ENCODE measurements at places on chromosomes 3 and 15.

- no peak for DNase-seq
Measured at GRCh38 chr3:94076055-94076454, 13.2 kb downstream of the NSUN3 start.

GRCh38 chr15:100687582-100688141 lies 85.3 kb downstream of the ASB7 start:
- no peak for DNase-seq

DNA sequence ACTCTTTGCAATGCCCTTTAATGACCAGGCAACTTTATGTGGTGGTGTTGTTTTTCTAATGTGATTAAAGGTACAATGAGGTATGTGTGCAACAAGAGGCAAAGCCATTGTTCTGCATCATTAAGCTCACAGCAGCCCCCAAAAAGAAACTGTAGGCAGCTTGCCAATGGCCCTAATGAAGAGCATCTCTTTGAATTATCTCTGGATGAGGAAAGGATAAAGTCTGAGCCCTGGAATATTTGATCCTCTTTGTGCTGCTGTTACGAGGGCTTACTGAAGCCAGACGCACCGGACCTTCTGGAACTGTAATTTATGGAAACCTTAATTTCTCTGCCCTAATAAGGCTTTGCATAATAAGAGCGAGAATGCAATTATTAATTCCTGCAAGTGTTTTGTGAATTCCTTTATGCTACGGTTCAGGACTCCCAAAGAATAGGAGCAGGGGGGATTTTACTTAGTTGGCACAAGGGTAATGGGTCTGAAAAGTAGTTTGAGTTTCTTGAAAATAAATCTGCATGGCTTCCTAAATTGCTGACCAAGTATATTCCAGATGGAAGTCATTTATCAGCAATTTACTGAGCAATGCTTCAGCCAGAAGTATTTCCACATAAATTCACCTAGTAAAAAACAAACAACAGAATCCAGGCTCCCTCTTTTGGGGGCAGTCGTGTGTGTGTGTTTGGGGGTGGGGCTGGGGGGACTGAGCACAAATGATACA lies 193.4 kb downstream of the PDZRN3 start:
- no peak for DNase-seq

GRCh38 chr3:42736081-42736480 lies 33.5 kb upstream of the HHATL start:
- no peak for DNase-seq

DNA sequence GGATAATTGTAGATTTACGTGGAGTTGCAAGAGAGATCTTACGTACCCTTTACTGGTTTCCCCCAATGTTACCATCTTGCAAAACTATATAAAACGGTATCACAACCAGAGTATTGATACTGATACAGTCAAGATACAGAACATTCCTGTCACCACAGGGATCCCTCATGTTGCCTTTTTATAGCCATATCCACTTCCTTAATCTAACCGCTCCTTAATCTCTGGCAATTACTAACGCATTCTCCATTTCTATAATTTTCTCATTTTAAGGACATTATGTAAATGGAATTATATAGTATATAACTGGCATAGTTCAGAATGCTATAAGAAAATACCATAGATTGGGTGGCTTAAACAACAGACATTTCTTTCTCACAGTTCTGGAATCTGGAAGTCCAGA lies 61.1 kb downstream of the SEC22A start:
- DNase-seq, result no peak

DNA sequence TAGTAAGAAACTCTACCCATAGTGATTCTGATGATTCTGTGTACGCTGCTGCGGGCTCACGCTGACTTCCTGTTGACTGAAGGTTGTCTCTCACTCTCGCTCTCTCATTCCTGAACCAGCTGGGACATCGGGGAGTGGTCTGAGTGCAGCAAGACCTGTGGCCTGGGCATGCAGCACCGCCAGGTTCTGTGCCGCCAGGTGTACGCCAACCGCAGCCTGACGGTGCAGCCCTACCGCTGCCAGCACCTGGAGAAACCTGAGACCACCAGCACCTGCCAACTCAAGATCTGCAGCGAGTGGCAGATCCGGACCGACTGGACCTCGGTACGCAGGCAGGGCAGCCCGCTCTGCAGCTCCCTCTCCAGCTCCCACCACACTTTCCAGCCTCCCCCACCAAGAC lies 63.6 kb upstream of the NR2E3 start:
- no peak for DNase-seq

Measured in activated CD4-positive, alpha-beta T cell treated with anti-CD3 and anti-CD28 coated beads for 24 hours (primary cell).